ENCODE measurements at places on chromosomes 7 and 10. TPM values are rescaled to one million over a fixed set of nuclear protein-coding genes. Genes with fewer than 3 reads are reported as not detected.

GRCh38 chr10:34184397-34184796 lies 630.7 kb downstream of the PARD3 start:
- H3K27me3 ChIP-seq = no peaks in the 10 kb centered on the region
- no peak for DNase-seq
- no peak overlapping the region for H3K4me3 ChIP-seq
- H3K4me1 ChIP-seq = peaks cover 4% of the 10 kb centered on the region
- H3K36me3 ChIP-seq = no peaks in the 10 kb centered on the region

DNA sequence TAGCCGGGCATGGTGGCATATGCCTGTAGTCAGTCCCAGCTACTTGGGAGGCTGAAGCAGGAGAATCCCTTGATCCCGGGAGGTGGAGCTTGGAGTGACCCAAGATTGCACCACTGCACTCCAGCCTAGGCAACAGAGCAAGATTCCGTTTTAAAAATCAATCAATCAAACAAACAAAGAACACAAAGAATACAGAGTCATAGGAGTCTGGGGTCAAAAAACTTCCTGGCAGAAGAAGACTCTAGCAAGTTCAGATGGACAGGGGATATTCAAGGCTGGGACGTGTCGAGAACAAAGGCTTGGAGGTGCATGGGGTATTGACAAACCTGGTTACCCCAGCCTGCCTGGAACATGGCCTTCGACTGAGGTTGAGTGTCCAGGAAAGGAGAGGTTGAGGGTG lies 228.8 kb upstream of the AGK start:
- H3K4me3 ChIP-seq = no peak overlapping the region
- no peak overlapping the region for H3K27ac ChIP-seq
- H3K4me1 ChIP-seq = no peaks in the 10 kb centered on the region
- no peak for DNase-seq
- no peaks in the 10 kb centered on the region for H3K27me3 ChIP-seq

The CHN2 gene
- 124 TPM for polyA plus RNA-seq

GRCh38 chr7:25978466-25978865 lies 173.5 kb upstream of the NFE2L3 start:
- no peak for DNase-seq
- H3K36me3 ChIP-seq = no peaks in the 10 kb centered on the region
- no peak overlapping the region for H3K4me3 ChIP-seq
- no peaks in the 10 kb centered on the region for H3K27me3 ChIP-seq
- H3K4me1 ChIP-seq = no peaks in the 10 kb centered on the region
- H3K27ac ChIP-seq = no peak overlapping the region

DNA sequence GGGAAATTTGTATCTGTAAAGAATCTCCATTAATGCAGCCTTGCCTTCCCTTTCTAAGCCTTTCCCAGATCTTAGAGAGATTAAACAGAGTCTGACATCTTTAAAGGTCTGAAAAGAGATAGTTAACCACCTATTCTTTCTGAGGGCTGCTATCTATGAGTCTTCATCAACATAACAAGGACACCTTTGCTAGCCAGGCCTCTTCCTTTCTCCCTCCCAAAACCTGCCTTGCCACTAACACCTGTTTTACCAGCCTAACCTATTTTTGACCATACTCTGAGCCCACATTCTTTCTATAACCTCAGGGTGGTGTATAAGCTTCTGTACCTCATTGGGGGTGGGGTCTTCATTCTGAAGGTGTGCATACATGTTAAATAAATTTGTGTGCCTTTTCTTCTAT lies 217.1 kb downstream of the IPMK start:
- H3K36me3 ChIP-seq = no peaks in the 10 kb centered on the region
- no peaks in the 10 kb centered on the region for H3K27me3 ChIP-seq
- DNase-seq = no peak
- no peak overlapping the region for H3K4me3 ChIP-seq

The ZNF487 gene
- 17.4 TPM for polyA plus RNA-seq

- no peaks in the 10 kb centered on the region for H3K4me1 ChIP-seq
- no peak overlapping the region for H3K4me3 ChIP-seq
Observed at GRCh38 chr7:50216626-50217025, 87.9 kb upstream of the IKZF1 start.

The CAV1 gene
- polyA plus RNA-seq = 3.1 TPM

- no peaks in the 10 kb centered on the region for H3K4me1 ChIP-seq
- H3K36me3 ChIP-seq = no peaks in the 10 kb centered on the region
- DNase-seq = peak; percentile 61
- H3K27me3 ChIP-seq = no peaks in the 10 kb centered on the region
- no peak overlapping the region for H3K27ac ChIP-seq
Observed at GRCh38 chr10:62594093-62594520, 210.4 kb upstream of the ADO start.

GRCh38 chr7:92916770-92917224 lies 80.4 kb upstream of the CDK6 start:
- H3K4me3 ChIP-seq = no peak overlapping the region
- no peaks in the 10 kb centered on the region for H3K4me1 ChIP-seq
- H3K27me3 ChIP-seq = no peaks in the 10 kb centered on the region

GRCh38 chr10:127356360-127356759 lies 160.0 kb upstream of the INSYN2A start:
- DNase-seq = no peak
- no peak overlapping the region for H3K4me3 ChIP-seq
- H3K36me3 ChIP-seq = peaks cover 2% of the 10 kb centered on the region
- H3K4me1 ChIP-seq = no peaks in the 10 kb centered on the region
- no peaks in the 10 kb centered on the region for H3K27me3 ChIP-seq

DNA sequence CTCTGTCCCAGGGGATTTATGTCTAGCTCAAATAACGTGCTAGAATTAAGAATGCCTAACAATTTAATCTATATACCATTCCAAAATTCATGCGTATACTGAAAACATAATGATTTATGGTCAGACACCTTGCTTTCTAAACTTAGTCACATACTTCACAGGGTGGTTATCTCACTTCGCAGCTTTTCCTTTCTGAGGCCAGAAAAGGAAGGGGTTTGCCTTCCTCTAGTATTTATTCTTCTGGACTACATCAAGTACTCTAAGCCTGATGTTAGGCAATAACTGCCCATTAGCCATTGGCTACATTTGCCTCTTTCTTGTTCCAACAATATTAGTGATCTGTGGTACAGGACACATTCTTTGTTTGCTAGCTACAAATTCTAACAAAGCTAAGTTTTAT lies 72.6 kb upstream of the FHIP2A start:
- DNase-seq = no peak
- H3K4me3 ChIP-seq = no peak overlapping the region
- no peaks in the 10 kb centered on the region for H3K36me3 ChIP-seq

DNA sequence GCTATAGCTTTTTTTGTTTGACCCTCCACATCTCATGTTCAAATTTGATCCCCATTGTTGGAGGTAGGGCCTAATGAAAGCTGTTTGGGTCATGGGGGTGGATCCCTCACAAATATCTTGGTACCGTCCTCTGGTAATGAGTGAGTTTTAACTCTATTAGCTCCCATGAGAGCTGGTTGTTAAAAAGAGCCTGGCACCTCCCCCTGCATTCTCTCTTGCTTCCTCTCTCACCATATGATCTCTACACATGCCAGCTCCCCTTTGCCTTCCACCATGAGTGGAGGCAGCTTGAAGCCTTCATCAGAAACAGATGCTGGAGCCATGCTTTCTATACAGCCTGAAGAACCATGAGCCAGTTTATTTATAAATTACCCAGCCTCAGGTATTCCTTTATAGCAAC lies 43.0 kb upstream of the IMMP2L start:
- no peak overlapping the region for H3K4me3 ChIP-seq
- H3K4me1 ChIP-seq = no peaks in the 10 kb centered on the region
- no peaks in the 10 kb centered on the region for H3K27me3 ChIP-seq
- no peak for DNase-seq
- H3K36me3 ChIP-seq = no peaks in the 10 kb centered on the region

The CHPF2 gene
- polyA plus RNA-seq = 17.8 TPM

The ATP6V0E2 gene
- polyA plus RNA-seq = 4.9 TPM

- no peak overlapping the region for H3K27ac ChIP-seq
- H3K4me3 ChIP-seq = no peak overlapping the region
- H3K27me3 ChIP-seq = no peaks in the 10 kb centered on the region
- H3K4me1 ChIP-seq = no peaks in the 10 kb centered on the region
- no peak for DNase-seq
- H3K36me3 ChIP-seq = no peaks in the 10 kb centered on the region
Observed at GRCh38 chr7:8143151-8143874, 118.7 kb downstream of the ICA1 start.

- H3K36me3 ChIP-seq = peaks cover 7% of the 10 kb centered on the region
- no peak overlapping the region for H3K4me3 ChIP-seq
- no peaks in the 10 kb centered on the region for H3K27me3 ChIP-seq
Observed at GRCh38 chr7:30147785-30148184, 13.0 kb downstream of the MTURN start.

DNA sequence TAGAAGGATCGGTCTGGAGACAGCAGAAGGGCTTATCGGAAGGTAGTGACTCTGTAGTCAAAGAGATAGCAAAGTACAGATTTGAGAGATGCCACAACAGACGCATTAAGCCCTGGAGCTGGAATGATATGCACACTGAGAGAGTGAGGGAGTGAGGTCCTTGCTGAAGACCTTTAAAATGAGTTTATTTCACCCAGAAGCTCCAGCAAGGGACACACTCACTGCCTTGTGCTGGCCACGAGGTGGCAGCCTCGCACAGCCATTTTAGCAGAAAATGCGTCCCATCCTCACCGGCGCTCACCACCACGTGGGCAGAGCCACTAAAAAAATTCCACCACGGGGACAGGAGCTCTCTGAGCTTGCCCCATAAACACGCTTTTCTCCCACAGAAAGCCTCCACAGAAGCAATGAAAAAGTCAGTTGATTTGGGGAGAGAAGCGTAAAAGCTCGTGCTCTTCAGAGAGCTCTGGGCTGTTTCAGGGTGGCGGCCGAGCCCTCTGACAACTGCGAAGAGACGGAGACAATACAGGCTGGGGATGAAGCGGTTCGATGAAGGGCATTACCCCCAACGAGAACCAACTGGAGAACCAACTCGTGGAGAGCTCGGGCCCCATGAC lies 163.0 kb upstream of the KLF14 start:
- H3K4me3 ChIP-seq = no peak overlapping the region
- peaks cover 11% of the 10 kb centered on the region for H3K4me1 ChIP-seq
- H3K27me3 ChIP-seq = no peaks in the 10 kb centered on the region

GRCh38 chr7:27116962-27117886 lies 13.3 kb downstream of the HOXA4 start:
- no peak for DNase-seq
- H3K27me3 ChIP-seq = peaks cover 43% of the 10 kb centered on the region
- peaks cover 14% of the 10 kb centered on the region for H3K4me1 ChIP-seq
- peak overlapping the region; percentile 4 for H3K4me3 ChIP-seq
- no peaks in the 10 kb centered on the region for H3K36me3 ChIP-seq
- H3K27ac ChIP-seq = peak overlapping the region; percentile 88

DNA sequence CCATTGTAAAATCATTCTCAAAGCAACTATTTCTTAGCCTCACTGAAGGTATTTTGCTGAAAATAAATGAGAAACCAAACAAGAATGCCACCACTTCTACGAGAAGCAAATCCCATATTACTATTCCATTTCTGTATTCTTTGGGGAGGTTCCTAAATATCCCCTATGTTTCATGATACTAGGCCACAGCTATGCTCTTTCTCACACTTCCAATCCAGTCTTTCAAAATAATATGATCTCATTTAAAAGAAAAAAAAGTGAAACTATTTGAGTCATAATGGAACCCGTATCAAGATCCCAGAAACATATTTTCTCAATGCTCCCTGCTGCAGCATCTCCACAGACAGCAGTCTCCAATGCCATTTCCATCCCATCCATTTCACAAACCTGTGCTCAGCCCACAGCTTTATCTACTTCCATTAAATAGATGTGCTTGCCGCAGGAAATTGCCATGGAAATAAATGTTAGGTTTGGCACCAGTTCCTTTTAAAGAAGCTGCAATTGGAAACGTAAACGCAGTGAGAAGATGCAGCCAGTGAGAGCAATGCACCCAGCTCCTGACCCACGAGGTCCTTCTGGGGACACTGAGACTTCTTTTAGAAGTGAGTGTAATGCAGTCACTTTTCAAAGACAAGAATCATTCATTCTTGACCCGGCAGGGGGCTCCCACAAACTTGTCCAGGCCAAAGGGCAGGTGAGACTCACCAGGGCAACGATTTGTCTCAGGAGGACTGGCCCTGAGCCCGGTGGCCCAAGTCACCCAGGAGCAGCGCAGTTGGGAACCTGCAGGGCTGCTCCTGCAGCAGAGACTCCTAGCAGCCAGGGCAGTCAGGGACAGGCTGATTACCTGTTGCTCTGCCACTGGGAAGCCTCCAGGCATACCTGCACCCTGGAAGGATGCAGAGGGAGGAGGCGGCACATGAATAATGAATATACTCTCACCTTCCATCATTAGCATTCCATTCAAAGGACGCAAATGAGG lies 99.6 kb downstream of the C10orf90 start:
- H3K27me3 ChIP-seq = no peaks in the 10 kb centered on the region
- DNase-seq = no peak
- no peaks in the 10 kb centered on the region for H3K36me3 ChIP-seq
- H3K27ac ChIP-seq = no peak overlapping the region
- no peaks in the 10 kb centered on the region for H3K4me1 ChIP-seq

DNA sequence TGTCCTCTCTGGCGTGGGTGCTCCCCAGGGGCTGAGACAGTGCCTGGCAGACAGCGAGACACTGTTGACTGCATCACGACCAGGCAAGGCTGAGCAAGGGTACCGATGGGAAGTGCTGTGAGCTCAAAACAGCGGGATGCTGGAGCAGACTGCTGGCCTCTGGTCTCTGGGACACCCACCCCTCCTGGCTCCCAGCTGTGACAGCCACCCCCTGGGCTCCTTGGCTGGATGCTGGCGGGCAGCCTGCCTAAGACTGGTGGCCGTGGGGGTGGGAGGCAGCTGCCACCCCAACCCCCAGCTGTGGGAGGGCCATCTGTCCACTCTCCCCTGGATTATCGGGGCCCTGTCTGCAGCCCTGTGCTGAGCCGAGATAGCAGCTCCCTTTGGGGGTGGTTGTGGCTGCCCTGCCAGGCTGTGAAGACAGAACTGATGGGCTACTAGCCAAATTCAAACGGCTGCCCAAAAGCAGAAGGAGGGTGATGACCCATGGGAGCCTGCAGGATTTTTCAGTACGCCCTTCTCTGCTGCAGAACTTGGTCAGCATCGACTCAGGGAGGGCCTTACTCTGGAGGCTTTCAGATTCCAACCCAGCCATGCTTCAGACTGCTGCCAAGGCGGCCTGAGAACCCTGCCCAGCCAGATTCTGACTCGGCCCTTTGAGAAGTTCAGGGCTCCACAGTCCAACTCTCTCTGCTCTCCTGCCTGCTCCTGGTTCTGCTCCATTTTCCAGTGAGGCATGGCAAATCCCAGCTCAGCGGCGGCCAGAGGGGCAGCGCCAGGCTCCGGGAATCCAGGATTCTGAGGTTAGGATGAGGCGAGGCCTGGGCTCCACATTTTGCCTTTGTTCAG lies 125.3 kb downstream of the NEURL1 start:
- no peak for DNase-seq
- peaks cover 96% of the 10 kb centered on the region for H3K36me3 ChIP-seq
- no peaks in the 10 kb centered on the region for H3K27me3 ChIP-seq
- no peaks in the 10 kb centered on the region for H3K4me1 ChIP-seq
- peak overlapping the region; percentile 16 for H3K27ac ChIP-seq
